ENCODE measurements at places on chromosomes 4 and X.

GRCh38 chr4:8906991-8907595 lies 35.5 kb upstream of the HMX1 start:
- no peak for DNase-seq

DNA sequence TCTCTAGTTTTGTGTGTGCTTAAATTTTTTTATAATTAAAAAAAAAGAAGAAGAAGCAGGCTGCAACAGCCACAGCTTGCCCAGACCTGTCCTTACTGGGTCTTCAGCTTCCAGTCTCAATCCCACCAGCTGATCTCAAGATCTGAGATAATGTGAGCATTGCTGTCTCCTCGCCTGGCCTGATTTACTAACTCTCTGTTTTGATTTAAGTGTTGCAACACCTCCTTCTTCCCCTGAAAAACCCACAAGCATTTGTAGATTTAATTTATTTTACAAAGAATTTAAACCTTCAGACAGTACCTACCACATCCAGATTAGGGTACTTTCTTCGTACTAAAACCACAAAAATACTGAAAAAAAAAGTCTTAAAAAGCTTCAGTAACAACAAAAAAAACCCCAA lies 38.0 kb downstream of the FAM241A start:
- DNase-seq, result no peak

DNA sequence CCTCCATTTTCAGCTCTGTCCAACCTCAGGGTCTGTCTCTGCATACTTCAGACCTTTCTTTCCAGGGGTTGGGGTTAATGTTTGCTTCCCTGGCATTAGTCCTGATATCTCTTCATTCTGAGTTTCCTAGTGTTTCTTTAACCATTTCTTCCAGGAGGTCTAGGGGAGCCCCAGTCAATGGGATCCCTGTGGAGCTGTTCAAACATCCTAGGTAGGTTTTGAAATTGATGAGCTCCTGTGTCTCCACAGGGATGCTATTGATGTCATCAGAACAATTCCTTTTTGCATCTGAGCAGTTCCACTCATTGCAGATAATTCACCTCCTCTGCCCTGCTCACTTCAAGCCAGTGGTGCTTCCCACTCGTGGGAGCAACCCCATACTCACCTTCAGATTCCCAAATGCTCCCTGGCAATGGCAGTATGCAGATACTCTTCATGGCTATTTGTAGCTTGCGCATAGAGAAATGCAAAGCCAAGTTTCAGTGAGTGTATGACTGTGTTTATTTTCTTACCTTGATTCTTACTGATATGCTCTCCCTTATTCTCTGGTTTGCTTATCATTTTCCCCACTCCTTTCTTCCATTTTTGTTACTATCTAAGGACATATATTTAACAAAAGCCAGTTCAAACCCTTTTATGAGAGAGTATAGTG lies 33.7 kb upstream of the LIMCH1 start:
- DNase-seq, result no peak

DNA sequence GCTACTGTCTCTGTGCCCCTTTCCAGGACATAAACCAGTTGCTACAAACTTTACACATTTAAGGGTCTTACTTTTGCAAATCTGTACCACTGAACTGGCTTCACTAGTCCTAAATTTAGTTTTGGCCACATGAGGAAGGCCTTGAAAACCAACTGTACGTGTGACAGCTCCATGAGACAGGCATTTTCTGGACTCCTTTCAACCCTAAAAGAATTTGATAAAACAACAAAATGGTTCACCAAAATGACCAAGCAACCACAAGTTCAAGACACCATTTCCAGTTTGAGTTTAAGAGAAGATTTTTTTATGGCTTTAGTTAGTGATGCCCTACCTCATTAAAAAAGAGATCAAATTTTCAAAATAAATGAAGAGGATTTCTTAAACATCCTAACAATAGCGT lies 246.4 kb downstream of the ZNF674 start:
- DNase-seq, result no peak

- peak; percentile 3 for DNase-seq
Observed at GRCh38 chrX:151713849-151714248, 2.0 kb upstream of the FATE1 start.

DNA sequence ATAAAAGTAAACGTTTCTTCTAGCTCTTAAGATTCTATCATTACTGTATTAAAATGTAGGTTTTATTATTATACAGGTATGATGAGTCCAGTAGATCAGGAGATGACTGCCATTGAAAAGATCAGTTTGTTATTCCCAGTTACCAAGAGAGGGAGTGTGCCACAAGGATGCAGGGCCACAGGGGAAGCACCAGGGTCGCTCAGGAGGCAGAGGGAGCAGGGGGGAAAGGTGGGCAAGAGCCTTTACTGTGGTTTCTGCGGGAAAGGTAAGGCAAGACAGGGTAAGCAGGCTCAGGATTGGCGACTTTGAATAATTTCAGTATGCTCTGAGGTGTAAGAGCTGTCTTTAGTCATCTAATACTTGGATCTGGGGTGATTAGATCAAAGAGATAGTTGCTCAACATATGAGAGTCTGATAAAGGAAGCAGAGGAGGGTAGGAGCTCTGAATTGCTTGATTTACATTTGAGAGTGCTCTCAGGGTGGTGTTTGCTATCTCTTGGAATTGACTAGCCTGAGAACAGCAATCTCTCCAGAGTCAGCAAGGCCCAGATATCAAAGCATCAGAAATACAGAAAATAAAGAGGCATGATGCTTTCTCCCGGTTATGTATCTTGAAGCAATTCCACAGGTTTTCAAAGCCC lies 86.0 kb downstream of the NDST3 start:
- no peak for DNase-seq

DNA sequence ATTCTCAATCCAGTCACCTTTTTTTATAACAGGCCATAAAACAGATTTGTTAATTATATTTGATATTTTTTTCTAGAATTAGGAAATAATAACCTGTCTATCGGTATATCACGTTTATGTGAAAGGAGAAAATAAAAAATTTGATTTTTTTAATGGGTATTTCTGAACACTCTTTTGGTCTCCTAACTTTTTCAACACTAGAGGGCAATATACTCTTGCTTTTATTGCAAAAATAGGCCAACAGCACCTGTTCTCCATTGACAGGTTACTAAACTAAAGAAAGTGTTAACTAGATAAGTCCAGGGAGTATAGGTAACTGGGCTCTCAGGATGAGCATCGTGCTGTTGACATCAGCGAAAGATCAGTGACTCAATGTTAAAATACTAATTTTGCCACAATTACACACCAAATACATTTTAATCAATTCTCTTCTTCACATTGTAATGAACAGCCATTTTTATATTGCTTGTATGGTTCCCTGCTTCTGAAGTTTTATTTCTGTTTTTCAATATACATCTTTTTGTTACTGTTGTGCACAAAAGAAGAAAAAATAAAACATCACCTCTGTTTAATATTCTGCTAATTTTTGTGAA lies 22.8 kb downstream of the NDST4 start:
- DNase-seq, result peak; percentile 56

DNA sequence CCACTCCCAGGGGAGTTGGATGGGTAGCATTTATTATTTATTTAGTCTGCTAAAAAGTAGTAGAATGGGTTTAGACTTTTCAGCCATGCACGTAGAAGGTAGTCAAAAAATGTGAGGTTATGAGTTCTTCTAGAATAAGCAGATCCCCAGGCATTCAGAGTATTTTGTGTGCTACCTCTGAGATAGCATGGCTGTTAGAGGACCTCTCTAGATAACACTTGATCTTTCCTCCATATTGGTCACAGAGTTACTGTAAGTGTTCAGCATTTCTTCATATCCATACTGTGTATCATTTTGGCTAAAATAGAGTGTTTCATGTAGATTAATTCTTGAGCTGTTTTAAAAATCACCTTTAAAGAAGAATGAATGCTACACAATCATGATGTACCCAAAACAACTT lies 58.4 kb downstream of the KLHL5 start:
- DNase-seq, result no peak

DNA sequence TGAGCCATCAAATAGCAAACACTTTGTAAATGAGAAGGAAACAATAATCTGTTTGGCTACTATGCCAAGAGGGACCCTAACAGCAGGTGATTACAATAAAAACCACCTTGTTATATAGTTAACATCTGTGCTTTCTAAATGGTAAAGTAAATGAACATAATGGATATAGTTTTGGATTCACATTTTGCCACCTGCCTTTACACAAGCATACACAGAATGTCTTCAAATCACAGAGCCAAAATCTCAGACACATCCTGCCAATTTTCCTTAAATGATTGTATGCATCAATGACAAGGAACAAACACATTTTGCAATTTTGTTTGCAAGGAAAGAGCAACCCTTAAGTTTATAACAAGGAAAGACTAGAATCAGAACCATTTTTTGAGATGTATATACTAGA lies 334.2 kb downstream of the FSTL5 start:
- peak; percentile 55 for DNase-seq

Data from DMS153 (cell line).